ENCODE measurements at places on chromosomes 7 and 10.

GRCh38 chr7:2009541-2010001 lies 223.2 kb downstream of the MAD1L1 start:
- DNase-seq = no peak

DNA sequence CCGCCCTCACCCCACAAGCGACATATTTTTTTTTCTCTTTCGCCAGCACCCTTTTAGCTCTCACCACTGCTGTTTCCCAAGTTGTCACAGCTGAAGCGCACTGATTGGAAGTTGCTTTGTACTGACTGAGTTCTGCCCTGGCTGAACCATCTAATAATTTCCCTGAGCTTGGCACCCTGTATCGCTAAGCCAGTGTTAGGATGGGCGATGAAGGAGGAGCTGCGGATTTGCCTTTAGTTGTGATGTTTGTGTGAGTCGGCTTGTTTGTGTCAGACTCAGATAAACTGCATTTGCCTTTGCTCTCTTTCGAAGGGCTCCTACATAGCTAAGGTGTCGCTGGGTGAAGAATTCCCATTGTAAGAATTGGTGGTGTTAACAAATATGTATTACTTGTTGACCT lies 1.3 kb upstream of the ATXN7L1 start:
- DNase-seq = no peak

DNA sequence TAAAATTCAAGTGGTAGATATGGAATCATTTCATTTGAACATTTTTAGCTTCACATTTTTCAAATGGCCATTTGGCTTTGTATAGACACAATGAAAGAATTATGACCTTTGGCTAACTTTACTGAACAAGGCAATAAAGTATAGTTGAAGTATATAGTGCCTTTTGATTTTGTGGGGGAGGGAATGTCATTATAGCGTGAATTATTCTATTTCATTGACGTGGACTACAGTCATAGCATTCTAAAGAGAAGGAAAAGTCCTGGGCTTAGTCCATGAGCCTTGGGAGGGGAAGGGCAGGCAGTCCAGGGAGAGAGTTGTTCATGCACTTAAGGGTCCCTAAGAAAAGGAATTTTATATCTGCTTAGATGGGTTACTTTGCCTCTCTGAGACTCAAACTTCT lies 181.4 kb upstream of the GPR26 start:
- DNase-seq = no peak

DNA sequence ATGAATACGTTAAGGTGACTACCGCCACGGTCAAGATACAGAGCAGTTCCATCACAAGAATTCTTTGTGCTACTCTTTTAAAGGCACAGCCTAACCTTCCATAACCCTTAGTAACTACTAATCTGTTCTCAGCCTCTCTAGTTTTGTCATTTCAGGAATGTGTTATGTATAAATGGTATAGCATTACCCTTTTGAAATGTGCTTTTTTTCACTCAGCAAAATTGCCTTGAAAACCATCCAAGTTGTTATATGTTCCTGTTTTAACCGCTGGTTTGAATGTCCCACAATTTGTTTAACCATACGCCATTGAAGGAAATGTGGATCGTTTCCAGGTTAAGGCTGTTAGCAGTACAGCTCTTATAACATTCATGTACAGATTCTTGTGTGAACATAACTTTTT lies 32.0 kb downstream of the WAC start:
- no peak for DNase-seq

DNA sequence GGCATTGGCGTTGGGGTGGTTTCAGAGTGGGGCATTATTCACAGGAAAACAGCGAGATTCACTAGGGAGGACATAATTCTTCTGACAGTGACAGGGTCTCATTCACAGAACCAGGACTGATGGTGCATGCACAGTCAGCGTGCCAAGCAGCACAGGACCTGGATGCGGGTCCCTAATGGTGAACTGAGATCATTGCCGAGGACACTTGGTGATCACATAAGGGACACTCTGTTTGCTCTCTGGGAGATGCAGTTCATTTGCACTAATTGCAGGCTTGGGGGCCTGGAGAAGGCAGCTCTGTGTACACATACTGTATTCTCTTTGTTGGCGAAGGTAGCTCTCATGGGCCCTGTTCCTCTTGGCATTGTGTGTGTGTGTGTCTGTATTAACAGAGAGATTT lies 716.1 kb downstream of the PHTF2 start:
- no peak for DNase-seq

GRCh38 chr7:13021566-13022300 lies 334.3 kb downstream of the ARL4A start:
- no peak for DNase-seq

- no peak for DNase-seq
Measured at GRCh38 chr10:76411729-76412435, 980.5 kb downstream of the LRMDA start.

DNA sequence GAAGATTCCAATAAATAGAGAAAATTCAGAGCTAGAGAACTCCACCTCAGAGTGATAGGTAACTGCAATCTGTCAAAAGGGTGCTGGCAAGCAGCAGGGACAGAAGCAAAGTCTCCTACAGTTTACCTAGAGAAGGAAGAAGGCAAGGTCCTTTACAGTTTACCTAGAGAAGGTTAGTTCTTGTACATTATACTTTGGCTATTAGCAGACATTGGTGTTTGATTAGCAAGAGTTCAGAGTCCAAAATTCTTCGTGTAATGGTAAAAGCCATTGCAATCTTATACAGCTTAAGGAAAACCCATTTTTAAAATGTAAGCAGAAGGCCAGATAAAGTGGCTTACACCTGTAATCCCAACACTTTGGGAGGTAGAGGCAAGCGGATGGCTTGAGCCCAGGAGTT lies 45.9 kb downstream of the SLC25A13 start:
- no peak for DNase-seq

- DNase-seq = no peak
Measured at GRCh38 chr10:47405857-47406547, 21.9 kb upstream of the ZNF488 start.

GRCh38 chr10:6416892-6417512 lies 163.1 kb downstream of the PRKCQ start:
- DNase-seq = no peak

GRCh38 chr7:90850471-90850870 lies 254.3 kb downstream of the CDK14 start:
- no peak for DNase-seq

- no peak for DNase-seq
Measured at GRCh38 chr7:92835261-92835850, 1.0 kb downstream of the CDK6 start.

DNA sequence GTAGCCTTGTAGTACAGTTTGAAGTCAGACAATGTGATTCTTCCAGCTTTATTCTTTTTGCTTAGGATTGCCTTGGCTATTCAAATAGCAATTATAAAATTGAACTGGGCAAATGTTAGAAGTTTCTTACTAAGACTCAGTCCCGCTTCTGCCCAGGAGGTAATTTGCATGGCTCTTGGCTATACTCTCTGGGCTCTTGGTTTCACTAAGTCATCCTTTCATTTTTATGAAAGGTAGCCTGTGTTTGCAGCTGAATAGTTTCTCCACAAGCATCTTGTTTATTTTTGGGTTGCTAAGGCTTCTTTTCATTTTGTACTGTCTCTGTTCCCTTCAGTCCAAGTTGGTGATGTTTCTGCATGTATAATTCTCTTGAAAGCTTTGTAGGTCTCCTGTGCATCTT lies 340.6 kb downstream of the SH2D4B start:
- no peak for DNase-seq

- DNase-seq = no peak
Measured at GRCh38 chr7:1768832-1769231, 98.8 kb downstream of the ELFN1 start.

DNA sequence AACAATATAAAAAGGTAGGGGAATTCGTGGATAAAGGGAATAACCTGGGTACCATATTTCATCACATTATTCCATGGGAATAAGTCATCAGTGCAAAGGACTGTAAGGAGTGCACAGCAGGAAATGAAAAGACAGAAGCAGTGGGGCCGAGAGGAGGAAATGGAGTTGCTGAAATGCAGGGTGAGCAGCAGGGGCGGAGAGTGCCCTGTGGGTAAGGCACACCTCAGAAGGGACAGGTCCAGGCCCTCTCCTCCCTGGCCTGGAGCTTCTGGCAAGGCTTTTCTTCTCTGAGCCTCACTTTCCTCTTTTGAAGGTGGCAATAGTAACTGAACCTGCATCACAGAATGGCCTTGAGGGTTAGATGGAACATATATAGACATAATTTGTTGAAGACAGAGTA lies 26.2 kb downstream of the IKZF1 start:
- DNase-seq = no peak

DNA sequence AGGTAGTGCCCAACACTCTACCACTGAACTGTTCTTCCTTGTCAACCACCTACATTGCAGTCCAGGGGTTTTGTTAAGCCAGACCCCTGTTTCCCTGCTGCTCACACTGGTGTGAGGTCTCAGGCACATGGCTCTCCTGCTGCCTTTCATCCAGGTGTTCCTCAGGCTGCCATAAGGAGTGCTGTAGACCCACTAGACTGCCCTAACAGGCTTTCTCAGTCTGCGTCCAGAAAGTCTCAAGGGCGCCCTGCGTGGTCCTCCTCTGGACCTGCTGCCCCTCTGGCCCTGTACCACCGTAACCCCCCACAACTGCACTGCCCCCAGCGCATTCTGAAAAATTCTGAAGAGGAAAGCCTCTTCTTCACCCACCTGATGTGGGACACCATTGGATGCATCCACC lies 225.7 kb upstream of the ANKRD30A start:
- no peak for DNase-seq

GRCh38 chr10:60114765-60115586 lies 208.6 kb upstream of the CCDC6 start:
- no peak for DNase-seq

GRCh38 chr10:31317652-31318381 lies 1.2 kb upstream of the ZEB1 start:
- no peak for DNase-seq

DNA sequence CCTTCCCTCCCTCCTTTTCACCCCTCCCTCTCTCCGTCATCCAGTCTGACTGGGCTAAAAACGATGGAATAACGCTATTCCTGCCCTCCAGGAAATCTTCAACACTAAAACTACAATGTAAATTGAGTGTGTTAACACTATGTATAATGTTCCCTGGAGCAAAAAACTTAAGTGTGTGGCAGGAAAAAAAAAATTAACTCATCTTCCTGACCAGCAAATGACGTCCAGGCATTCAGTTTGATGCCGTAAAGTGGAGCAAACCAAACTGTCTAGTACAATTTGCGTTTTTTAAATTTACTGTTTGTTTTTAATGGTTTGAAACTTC lies 545 bp upstream of the MTPN start:
- DNase-seq = no peak

DNA sequence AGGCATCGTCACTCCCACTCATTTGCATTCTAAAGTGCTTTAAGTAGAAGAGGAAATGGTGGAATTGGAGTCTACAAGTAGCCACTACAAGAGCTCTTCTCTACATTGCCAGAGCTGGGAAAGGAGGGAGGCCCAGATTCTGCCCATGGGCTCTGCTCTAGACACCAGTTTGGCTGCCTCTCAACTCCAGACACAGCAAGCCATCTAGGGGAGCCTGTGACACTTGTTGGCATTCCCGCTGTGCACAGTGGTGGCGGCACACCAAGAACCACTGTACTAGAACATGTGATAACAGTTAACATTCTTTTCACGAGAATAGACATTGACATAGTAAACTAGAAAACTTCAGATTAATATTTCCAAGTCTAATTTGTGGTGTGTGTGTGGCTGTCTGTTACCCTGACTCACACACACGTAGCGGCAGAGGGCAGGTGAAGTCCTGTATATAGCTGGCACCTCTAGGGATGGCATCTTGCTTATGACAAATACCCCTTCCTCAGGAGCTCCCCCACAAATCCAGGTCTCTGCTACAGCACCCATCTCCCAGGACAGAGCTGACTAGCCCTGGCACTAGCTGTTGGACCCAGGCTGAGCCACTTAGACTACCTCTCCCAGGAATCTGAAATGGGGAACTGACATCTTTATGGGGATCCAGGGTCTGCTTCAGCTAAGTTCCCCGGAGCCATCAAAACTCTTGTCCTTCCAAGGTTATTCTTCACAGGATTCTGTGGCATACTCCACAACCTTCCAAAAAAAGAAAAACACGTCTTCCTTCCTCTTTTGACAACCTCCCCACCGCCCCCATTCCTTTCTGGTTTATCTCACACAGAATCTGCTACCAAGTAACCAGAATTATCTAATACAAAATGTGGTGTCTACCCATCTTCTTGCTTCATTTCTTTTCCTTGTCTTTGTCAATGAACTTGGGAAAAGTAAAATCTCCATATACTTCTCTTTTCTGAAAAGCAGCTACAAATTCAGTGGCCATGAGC lies 54.7 kb upstream of the MRLN start:
- DNase-seq = no peak

GRCh38 chr10:124007773-124008145 lies 85.6 kb downstream of the CHST15 start:
- DNase-seq = no peak

- DNase-seq = no peak
Measured at GRCh38 chr7:105707381-105707780, 126.1 kb upstream of the EFCAB10 start.

GRCh38 chr7:44534501-44534900 lies 6.6 kb downstream of the NPC1L1 start:
- no peak for DNase-seq

GRCh38 chr7:50554431-50555322 lies 10.5 kb downstream of the DDC start:
- no peak for DNase-seq

DNA sequence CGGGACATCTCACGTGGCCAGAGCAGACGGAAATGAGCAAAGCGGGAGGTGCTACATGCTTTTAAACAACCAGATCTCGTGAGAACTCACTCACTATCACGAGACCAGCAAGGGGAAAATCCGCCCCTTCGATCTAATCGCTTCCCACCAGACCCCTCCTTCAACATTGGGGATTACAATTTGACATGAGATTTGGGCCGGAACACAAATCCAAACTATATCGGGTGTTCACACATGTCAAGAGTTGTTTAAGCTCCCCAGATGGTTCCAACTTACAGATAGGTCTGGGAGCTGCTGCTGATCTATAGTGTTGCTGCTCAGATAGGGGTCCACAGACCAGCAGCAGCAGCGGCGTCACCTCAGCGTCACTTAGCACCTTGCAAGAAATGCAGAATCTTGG lies 194.9 kb downstream of the GPAM start:
- DNase-seq = no peak

DNA sequence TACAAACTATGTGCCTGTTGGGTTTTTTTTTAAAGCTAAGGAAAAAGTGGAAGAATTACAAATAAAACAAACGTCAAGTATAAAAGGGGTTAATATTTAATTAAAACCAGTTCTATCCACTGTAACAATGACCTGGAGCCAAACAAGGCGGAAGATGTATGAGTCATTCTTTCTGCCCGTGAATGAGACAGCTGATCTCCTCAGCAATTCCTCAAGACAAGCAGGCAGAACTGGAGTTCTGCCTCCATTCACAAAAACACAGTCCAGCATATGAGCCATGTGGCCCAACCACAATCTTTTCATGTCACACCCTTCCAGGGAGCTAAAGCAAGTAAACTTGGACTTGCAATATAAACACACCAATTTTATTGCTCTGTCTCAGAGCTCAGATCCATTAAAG lies 8.4 kb downstream of the ETV1 start:
- no peak for DNase-seq

- no peak for DNase-seq
Measured at GRCh38 chr7:24737281-24737680, 20.0 kb downstream of the GSDME start.

Data from effector CD8-positive, alpha-beta T cell (primary cell).